SK-MEL-5 (cell line): ENCODE measurements at places on chromosomes 1 and 21. TPM values are rescaled to one million over a fixed set of nuclear protein-coding genes. Genes with fewer than 3 reads are reported as not detected.

DNA sequence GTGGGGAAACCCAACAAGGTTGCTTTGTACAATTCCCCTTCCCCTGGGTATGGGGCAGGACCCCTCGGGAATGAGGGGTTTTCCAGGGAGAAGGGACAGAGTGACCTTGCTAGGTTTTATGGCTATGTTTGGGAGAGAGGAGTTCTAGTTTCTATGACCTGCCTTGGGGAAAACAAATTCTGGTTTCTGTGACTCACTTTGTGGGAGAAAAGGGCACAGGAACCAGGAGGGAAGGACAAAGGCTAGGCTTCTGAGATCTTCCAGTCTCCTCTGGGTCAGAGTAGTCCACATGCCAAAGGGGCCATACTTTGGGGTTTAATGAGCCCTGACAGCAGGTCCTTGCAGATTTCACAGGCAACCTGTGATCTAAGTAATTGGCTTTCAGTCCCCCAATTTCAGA, 5.5 kb upstream of the PTGER3 start:
- DNase-seq = no peak

GRCh38 chr1:37035796-37036666, 1.7 kb upstream of the GRIK3 start:
- DNase-seq = no peak

MNDA gene
- total RNA-seq = not detected in 2 replicates

DNA sequence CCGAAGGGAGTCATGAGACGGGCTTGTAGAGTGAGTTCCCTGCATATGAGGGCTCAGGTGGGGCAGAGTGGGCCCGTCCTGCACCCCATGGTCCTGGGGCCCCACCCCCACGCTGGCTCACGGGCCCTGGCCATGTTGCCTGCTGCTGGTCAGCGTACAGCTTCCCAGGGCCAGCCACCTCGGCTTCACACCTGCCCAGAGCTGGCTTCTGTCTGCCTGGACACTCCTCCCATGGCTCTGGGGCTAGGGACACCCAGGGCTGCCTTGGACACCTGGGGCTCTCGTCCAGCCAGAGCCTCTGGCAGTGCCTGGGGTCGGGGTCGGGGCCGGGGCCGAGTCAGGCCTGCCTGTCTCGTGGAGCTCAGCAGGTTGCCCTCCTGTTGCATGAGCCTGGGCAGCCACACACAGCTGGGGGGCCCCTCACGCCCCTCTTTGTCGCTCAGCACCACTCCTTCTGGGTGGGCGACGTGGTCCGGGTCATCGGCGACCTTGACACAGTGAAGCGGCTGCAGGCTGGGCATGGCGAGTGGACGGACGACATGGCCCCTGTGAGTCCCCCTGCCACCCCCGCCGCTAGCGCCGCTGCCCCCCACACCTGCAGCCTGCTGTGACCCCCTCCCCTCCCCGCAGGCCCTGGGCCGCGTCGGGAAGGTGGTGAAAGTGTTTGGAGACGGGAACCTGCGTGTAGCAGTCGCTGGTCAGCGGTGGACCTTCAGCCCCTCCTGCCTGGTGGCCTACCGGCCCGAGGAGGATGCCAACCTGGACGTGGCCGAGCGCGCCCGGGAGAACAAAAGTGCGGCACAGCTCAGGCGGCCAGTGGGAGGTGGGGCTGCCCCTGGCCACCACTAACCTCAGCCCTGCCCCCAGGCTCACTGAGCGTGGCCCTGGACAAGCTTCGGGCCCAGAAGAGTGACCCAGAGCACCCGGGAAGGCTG, 5.5 kb upstream of the MMP23B start:
- no peak for DNase-seq

DNA sequence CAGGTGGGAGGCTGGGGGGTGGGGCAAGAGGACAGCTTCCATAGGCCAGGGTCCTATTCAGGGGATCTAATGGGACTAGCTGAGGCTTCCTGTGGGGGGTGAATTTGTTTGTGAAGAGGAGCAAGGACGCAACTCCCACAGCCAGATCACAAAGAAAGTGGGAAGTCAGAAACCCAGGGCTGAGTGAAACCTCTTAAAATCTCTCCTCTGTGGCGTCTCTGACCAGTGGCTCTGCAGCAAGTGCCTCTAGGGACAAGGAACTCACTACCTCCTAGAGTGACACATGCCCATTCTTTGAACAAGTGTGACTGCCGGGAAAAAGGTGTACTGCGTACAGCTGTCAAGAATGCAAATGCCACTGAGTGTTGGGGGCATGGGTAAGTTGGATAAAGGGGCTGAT, 187.9 kb downstream of the HIVEP3 start:
- no peak for DNase-seq

DNA sequence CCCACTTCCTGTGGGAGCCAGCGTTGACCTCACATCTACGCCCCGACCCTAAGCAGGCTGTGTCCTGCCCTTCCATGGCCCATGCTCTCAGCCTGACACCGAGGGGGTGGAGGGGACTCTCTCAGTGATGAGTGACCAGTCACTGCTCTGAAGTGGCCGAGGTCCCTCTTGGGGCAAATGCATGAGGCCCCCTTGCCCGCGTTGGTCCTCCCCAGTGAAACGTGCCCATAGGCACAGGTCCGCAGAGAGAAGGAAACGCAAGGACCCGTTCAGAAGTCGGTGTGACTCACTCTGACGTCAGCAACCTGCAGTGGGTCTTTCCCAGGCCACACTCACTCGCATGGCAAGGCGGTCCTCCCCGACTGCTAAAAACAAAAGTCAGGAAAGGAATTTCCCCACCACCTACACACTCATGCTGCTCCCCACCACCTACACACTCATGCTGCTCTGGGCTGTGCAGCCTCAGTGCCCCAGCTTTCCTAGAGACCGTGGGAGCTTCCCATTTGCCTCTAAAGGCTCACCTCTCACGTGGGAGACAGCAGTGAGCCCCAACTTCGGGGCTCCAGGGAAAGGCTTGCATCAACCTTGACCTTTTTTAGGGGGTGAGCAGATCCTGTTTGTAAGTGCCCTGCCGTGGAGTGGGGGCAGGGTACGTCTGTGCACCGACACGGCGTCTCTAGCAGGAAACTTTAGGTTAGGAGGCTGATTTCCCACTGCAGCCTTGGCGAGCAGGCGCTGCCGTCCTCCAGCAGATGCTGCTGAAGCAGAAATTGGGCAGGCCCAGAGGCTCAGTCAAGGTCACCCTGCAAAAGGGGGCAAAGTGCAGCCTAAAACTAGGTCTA, 11.4 kb downstream of the UBASH3A start:
- DNase-seq = no peak

DNA sequence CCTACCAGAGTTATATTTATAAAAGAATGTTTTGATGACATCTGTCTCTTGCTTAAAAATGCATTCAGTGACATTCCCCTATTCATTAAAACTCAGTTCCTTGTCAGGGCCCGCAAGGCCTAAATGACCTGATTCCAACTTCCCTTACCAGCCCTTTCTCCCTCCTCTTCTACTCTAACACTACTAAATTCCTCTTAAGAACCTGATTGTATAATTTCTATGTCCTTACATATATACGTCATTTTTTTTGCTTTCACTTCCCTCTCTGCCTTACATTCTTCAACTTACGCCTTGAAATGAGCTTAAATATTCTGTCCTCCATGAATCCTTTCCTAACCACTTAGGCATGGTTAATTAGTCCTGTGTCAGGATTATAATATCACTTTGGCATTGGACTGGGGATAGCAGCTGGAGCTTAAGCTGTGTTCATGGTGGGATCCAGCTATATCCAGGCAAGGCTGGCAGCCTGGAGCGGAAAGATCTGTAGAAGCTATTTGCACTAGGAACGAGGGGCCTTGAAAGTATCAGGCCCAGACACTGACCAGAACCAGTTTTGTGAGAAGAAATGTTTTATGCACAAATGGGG, 360.2 kb upstream of the PTBP2 start:
- DNase-seq = no peak

GRCh38 chr1:157626099-157626498, 28.2 kb upstream of the FCRL4 start:
- DNase-seq = peak; percentile 35

OPRD1 gene
- under 0.01 TPM in 1 of 2 replicates, not detected in the other for total RNA-seq

- DNase-seq = no peak
Observed at GRCh38 chr1:87951852-87952251, 623.2 kb downstream of the LMO4 start.

DNA sequence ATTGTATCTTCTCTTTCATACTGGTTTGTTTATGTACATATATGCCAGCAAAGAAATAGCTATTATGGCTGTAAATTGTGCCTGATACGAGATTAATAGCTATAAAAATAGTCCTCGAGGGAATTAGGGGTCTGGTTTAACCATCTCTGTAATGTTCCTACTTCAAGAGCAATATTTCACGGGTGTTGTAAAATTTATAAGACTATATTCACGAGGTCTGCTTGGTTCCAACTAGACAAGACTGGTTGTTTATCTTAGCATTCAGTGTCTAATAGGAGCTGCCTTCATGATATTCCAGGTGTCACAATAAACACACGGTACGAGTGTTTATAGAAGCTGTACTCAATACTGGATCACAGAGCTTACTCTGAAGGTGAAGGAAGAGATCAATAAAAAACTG, 389.9 kb downstream of the SIPA1L2 start:
- DNase-seq = no peak

NBL1 gene
- 305 and 318 TPM in 2 replicates for total RNA-seq

DNA sequence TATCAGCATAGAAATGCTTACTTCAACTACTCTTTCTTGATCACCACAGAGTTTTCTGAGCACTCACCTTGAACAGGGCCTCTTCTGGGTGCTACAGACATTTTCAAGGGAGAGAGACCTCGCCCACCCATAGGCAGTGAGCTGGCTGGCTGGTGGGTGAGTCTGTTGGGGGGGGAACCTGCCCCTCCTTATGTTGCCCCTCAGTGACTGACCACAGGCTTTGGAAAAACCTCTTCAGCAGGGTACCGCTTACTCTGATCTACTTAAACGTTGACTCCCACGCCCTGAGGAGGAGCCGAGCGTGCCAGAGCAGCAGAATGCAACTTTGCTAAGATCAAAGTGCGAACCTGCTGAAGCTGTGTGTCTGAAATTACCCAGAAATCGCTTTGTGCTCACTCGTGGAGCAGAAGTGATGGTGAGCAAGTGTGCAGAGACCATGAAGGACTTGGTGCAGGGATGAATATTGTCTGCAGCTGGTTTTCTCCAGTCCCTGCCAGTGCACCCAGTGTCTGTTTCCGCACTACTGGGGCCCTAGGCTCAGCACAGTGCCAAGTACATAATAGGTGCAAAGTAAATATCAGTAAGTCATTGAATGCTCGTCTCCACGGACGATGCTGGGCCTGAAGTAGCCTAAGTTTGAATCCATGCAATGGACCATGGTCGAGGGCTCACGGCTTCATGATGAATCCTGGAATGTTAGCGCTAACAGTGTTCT, 158.7 kb upstream of the IRF2BP2 start:
- DNase-seq = no peak

GRCh38 chr1:221430152-221430960, 311.5 kb downstream of the DUSP10 start:
- no peak for DNase-seq

- no peak for DNase-seq
Observed at GRCh38 chr1:172883387-172883791, 167.4 kb downstream of the TNFSF18 start.

- peak; percentile 71 for DNase-seq
Observed at GRCh38 chr1:62144238-62144831, 50.3 kb upstream of the L1TD1 start.

DNA sequence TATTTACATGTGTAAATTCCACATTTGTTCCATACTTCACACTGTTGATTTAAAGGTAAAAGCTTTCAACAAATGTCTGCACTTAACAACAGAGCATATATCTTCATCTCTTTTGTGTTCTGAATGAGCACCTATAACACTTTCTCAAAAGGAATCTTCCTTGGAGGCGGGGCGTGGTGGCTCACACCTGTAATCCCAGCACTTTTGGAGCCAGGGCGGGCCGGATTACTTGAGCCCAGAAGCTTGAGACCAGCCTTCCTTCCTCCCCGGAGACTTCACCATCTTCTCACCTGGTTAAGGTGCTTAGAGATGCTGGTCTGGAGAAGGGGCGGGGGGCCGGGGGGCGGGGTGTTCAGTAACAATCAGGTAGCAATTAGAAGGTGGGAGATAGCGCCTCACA, 16.5 kb downstream of the RYR2 start:
- DNase-seq = no peak

SORT1 gene
- 23.7 and 25.8 TPM in 2 replicates for total RNA-seq

DNA sequence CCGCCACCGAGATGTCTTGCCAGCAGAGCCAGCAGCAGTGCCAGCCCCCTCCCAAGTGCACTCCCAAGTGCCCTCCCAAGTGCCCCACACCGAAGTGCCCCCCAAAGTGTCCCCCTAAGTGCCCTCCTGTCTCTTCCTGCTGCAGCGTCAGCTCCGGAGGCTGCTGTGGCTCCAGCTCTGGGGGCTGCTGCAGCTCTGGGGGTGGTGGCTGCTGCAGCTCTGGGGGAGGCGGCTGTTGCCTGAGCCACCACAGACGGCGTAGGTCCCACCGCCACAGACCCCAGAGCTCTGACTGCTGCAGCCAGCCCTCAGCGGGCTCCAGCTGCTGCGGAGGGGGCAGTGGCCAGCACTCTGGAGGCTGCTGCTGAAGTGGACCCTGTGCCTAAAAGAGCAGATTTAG, 1.4 kb downstream of the LCE1F start:
- DNase-seq = no peak

DNA sequence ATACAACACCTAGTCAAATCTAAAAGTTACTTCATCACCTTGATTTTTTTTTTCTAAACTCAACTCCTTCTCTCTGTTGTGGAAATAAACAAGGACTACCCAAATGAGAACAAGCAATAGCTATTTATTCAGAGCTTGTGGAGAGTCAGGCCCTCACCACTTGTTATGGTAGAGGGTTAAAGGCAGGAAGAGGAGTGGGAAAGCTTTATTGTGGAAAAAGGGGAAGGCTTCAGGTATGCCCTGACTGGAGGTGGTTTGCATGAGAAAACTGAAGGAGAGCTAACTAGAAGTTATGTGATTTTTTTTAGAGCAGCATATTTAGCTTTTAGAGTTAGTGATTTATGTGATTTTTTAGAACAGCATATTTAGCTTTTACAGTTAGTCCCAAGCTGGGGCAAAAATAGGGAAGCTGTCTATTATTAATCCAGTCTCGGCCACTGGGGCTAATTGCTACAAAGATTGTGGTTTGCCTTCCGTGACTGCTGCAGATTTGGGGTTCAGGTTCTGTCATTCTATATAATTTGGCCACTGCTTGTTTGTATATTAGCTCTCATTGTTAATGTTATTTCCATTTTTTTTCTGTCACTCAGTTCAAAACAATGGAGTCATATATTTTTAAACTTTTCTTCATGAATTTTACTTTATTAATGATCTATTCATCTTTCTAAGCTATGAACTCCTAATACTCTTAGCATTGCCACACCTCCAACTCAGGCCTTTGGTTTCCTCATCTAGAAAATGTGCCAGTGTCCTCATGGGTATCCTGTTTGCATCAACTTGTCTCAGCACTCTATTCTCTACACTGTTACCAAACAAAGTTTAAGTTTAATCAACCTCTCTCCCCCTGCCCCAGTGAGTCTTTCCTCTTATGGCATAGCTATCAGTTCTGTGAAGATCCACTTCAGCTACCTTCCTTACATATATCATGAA, 713.0 kb downstream of the BRINP3 start:
- DNase-seq = no peak

- DNase-seq = no peak
Observed at GRCh38 chr21:24852610-24853195, 754.6 kb downstream of the MRPL39 start.
